ENCODE measurements at places on chromosomes 3 and 15. TPM values are rescaled to one million over a fixed set of nuclear protein-coding genes. Genes with fewer than 3 reads are reported as not detected.
A peak's percentile ranks its signal among the peaks of the same experiment; 100 is the strongest.

ITIH1 gene
- 0.15 TPM for polyA plus RNA-seq

DNA sequence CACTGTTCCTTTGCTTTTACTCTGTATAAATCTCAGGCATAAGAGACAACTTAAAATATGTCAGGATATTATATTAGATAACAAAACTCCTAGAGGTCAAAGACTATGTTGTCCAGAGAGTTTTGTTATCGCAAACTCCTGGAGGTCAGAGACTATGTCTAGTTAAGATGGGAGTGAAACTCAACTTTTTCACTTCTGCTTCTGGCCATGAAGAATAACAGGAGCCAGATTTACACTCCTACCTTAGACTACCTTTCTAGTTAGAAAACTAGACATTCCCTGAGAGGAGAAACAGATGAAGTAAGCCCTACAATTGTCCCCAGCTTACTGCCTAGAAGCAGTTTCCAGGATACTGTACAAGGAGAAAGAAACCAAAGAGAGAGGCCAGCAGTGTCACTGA lies 255.4 kb upstream of the UBE2E1 start:
- DNase-seq: no peak

ALDH1A3 gene
- 0.54 TPM for polyA plus RNA-seq

ACTR8 gene
- 38.3 TPM for polyA plus RNA-seq

POC1A gene
- 13.2 TPM for polyA plus RNA-seq

APOD gene
- 6.5 TPM for polyA plus RNA-seq

CYP1A2 gene
- 0.44 TPM for polyA plus RNA-seq

POTEB2 gene
- not detected for polyA plus RNA-seq

GRCh38 chr15:98943051-98943508 lies 64.5 kb downstream of the PGPEP1L start:
- DNase-seq: no peak

CEP70 gene
- polyA plus RNA-seq: 67.5 TPM

CLCN2 gene
- polyA plus RNA-seq: 12.5 TPM

- no peak for DNase-seq
Observed at GRCh38 chr3:148681080-148681479, 16.6 kb upstream of the AGTR1 start.

- no peak for DNase-seq
Observed at GRCh38 chr3:195868866-195869412, 39.4 kb downstream of the TNK2 start.

GRCh38 chr15:100245855-100246254 lies 95.9 kb downstream of the ADAMTS17 start:
- DNase-seq: no peak

ACKR4 gene
- polyA plus RNA-seq: 2.6 TPM

CPN2 gene
- polyA plus RNA-seq: not detected

PLA2G4D gene
- 0.18 TPM for polyA plus RNA-seq

PLS1 gene
- polyA plus RNA-seq: 18.1 TPM

- DNase-seq: no peak
Observed at GRCh38 chr3:78314327-78314726, 1274.4 kb downstream of the ROBO2 start.

- DNase-seq: no peak
Observed at GRCh38 chr15:70486451-70487386, 276.6 kb downstream of the UACA start.

DNA sequence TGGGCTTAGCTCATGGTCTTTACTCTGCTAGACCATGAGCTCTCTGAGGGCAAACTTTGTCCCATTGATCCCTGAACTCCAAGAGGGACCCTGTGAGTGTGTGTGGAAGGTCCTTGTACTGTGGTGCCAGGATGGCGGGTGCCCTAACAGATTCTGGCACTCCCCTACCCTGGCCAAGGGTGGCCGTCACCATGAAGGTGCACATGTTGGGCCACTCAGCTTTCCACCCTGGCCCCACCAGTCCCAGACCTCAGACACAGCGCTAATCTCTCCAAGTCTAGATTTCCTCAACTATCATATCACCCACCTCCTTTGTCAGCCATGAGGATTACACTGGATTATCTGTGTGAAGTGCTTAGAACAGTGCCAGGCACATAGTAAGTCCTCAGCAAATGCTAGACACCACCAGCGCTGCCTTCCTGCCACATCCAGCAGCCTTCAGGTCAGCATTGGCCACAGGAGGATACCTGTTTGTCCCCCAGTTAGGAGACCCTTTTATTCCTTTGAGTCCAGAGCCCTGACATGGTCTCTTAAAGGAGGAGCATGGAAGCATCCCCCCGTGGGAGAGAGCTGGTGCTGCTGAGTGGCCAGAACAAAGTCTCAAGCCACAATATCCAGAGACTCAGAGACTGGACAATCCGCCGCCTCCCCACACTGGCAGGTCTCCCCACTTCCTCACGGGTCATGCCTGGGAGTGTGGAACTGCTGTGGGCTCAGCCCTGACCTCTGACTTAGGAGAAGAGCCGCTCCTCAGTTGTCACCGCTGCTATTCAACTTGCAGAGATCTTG lies 44.5 kb upstream of the SLCO2A1 start:
- DNase-seq: no peak

- no peak for DNase-seq
Observed at GRCh38 chr15:70308011-70308734, 210.5 kb upstream of the TLE3 start.

FBLN2 gene
- 29.3 TPM for polyA plus RNA-seq

GRCh38 chr3:101812895-101813294 lies 33.9 kb downstream of the NXPE3 start:
- DNase-seq: no peak

- DNase-seq: no peak
Observed at GRCh38 chr3:66486202-66486601, 14.6 kb downstream of the LRIG1 start.

- no peak for DNase-seq
Observed at GRCh38 chr3:197008436-197009209, 21.0 kb downstream of the MELTF start.

SLC51B gene
- 17.8 TPM for polyA plus RNA-seq

GRCh38 chr3:179276001-179276400 lies 25.1 kb upstream of the KCNMB3 start:
- no peak for DNase-seq

GRCh38 chr15:49423021-49423420 lies at the start of gene FGF7:
Gene FGF7, plus strand, starts transcription at chr15:49423242. Its CDS starts 1,056 bp downstream, at chr15:49424298.
- peak; percentile 46 for DNase-seq

PPM1L gene
- polyA plus RNA-seq: 5.9 TPM

DNA sequence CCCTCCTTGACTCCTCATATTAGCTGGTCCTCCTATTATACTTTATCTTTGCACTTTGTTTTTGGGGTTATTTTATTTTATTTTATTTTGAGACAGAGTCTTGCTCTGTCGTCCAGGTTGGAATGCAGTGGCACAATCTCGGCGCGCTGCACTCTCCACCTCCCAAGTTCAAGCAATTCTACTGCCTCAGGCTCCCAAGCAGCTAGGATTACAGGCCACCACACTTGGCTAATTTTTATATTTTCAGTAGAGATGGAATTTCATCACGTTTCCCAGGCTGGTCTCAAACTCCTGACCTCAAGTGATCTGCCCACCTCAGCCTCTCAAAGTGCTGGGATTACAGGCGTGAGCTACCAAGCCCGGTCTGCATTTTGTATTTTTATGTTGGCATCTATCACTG lies 126.7 kb downstream of the FOXB1 start:
- DNase-seq: no peak

DNA sequence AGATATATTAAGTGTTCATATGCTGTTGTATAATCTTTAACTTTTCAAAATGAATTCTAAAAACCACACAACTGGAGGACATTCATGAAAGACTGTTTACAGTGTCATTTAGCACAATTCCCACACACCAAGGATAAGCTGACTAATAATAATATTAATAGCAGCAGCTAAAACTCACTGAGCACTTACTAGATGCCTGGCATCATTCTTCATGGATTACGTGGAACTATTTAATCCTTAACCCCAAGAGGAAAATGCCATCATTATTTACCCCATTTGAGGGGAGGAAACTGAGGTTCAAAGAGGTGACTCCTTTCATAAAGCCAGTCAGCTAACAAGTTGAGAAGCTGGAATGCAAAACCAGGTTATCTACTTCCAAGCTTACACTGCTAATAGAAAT lies 77.0 kb downstream of the TMEM108 start:
- no peak for DNase-seq

GRCh38 chr3:161177991-161178390 lies 43.1 kb upstream of the NMD3 start:
- no peak for DNase-seq

DNA sequence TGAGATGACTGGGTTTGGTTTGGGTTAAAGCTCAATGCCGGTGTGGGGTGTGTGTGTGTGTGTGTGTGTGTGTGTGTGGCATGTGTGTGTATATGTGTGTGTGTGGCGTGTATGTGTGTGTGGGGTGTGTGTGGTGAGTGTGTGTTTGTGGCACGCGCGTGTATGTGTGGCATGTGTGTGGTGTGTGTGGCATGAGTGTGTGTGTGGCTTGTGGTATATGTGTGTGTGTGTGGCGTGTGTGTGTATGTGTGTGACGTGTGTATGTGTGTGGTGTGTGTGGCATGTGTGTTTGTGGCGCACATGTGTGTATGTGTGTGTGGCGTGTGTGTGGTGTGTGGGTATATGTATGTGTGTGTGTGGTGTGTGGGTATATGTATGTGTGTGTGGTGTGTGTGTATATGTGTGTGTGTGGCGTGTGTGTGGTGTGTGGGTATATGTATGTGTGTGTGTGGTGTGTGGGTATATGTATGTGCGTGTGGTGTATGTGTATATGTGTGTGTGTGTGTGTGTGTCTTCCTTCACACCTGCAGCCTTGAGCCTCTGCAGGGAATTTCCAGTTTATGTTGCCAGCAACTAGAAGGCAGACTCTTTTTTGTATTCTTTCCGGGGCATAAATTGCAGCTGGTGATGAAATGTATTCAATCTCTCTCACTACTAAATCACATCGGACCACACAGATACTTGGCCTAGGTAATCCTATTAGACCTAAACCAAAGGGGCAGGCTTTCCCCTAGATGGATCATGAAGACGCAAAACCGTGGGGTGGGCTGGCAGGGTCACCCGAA lies 34.8 kb downstream of the CHRD start:
- DNase-seq: no peak
